ENCODE measurements at places on chromosomes 3 and 15.

DNA sequence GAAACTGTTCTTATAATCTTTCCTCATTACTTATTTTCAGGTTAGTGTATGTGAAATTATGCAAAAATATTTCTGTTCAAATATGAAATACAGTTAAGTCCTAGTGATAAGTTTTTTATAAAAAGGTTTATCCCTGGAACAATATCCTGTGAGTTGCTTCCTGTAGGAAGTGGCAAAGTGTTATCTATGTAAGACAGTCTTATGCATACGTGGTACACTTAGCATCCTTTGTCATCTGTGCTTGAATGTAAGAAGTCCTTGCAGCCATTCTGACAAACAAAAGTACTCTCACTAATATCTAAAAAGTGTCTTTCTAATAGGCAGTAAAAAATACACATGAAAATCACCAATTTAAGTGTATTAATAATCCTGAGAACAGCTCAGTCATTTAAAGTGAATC is 372.5 kb upstream of the BCHE start:
- DNase-seq: no peak

- DNase-seq: no peak
These were observed 6.9 kb downstream of the ACVR2B start for GRCh38 chr3:38460377-38461270.

GRCh38 chr3:49867871-49868321 is 1.8 kb downstream of the CAMKV start:
- DNase-seq: peak; percentile 85

DNA sequence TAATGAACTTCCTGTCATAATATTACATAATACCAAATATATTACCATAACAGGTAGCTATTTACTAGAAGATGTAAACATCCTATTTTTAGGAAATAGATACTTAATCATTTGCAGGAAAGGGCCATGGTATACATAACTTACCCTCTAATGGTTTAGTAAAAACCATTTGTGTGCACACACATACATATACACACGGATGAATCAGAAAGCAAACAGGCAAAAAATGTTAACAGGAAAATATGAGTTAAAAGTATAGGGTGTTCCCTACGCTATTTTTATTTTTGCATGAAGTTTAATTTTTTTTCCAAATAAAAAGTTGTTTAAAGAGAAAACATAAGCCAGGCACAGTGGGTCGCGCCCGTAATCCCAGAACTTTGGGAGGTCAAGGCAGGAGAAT is 34.6 kb downstream of the FAM174B start:
- DNase-seq: no peak

DNA sequence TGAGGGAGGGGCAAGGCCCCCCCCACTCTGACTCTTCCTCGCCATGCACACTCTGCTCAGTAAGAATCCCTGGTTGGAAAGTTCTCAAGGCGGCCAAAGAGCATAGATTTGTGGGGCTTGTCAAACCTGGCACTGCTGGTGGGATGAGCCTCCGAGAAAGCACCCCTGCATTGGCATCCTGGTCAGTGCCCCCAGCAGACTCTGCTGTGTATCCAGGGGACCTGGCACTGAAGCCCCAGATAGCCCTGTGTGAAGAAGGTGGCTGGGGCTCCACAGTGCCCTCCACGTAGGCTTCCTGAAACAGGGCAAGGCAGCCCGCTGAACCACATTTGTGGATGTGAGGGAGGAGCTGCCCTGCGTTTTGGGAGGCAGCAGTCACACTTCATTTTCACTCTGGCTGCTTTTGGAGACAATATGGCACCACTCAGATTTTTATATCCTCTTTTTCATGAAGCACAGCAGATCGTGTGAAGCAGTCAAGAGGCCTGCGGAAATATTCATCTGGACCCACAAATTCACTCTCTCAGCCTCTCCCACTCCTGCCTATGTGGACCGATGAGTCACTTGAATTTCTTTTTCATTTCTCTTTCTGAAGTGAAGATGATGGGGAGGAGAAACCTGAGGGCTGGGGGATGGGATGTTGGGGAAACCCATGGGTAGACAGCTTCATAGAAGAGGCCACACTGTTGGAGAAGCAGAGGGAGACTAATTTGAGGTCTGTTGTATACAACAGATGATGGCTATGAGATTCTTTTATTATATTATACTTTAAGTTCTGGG is 88.7 kb upstream of the BCL6 start:
- DNase-seq: no peak

GRCh38 chr3:61872077-61872706 is 310.8 kb downstream of the PTPRG start:
- no peak for DNase-seq

GRCh38 chr3:197371591-197372046 is 73.2 kb upstream of the DLG1 start:
- DNase-seq: peak; percentile 2

DNA sequence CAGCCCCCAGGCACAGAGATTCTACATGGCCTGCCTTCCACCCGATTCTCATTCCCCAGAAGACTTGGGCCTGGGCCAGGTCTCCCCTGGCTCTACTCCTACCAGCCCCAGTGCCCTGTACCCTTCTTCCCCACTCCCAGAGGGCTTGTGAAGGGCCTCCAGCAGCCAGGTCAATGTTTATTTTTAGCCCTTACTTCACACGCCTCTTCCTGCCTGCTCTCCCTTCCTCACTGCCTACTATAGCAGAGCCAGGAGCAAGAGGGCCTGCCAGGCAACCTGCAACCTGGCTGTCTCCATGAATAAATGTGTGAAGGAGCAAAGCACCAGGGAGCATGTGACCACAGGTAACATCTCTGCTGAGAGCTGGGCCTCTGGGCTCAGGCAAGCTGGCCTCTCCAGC is 26.4 kb upstream of the APEH start:
- no peak for DNase-seq

DNA sequence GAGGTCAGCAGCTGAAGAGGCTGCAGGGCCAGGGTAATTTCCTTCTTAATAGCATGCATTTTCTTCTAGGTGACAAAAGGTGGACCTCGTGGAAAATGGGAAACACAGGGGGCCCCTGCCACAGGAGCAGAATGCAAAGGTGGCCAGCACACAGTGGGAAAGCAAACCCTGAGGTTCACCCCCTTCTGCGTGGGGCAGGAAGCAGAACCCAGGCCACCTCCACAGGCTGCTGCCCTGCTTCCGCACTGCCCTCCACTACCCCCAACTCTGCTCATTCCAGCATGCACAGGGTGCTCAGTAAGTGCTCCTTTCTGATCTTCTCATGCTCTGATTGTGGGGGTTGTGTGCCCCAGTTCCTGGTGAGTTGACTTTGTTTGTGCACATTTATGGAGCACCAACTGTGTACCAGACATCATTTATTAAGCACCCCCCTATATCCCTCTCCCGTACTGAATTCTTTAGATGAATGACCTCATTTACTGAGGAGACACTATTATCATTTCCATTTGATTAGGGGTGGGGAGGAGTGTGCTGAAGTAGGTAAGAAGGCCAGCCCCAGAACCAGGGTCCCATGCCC is 12.7 kb upstream of the FGD5 start:
- no peak for DNase-seq

- DNase-seq: no peak
These were observed 91.7 kb downstream of the CEMIP start for GRCh38 chr15:80870893-80871292.

DNA sequence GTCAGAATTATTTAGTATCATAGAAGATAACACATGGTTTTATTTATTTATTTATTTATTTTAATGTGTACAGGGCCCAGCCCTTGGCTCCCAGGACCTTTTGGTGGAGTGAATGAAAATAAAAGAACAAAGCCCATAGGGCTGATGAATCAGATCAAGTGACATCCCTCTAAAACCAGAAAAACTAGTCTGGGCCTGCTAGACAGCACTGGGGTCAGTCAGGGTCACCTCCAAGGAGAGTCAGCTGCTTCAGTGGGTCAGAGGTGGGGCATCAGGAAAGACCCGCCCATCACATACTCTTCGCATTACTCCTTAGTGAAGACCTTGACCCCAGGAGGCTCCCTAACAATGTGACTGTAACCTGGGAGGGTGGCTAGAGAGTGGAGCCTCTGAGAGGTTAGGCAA is 12.8 kb downstream of the PPCDC start:
- peak; percentile 83 for DNase-seq

DNA sequence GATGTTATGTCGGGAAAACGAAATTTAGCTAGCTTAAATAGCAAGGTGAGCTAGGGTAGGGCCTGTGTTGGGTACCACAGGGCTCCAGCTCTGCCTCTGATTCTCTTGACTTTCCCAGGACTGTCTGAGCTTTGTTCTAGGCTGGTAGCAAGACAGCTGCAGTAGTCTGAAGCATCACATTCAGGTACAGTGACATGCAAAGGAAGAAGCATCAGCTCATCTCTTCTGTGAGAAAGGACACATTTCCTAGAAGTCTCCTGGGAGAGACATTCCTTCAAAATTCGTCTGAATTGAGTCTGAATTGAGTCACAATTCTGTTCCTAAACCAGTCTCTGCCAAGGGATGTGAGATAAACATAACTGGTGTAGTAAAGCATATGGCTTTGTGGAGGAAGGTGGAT is 8.5 kb upstream of the UBXN7 start:
- no peak for DNase-seq

- no peak for DNase-seq
These were observed 67.0 kb upstream of the CADPS start for GRCh38 chr3:62942227-62942626.

GRCh38 chr3:189099031-189099471 is 72.7 kb upstream of the TPRG1 start:
- DNase-seq: no peak

DNA sequence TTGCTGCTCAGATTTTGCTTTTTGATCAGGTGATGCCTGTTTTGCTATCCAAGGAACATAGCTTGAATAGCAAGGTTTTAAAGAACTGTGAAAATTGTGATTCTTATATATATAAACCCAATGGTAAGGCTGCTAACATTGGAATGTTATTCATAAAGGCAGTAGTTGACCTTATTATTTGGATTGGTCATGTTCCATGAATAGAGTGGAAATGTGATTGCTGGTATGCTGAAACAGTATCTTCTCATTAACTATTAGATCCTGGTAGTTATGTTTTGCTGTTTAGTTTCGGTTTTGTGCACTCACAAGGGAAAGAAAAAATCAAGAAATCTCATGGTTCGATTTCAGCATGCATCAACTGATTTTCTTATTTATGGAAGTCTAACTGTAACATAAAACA is 78.7 kb upstream of the NPHP3 start:
- no peak for DNase-seq

- no peak for DNase-seq
These were observed 80.1 kb downstream of the LEKR1 start for GRCh38 chr3:156906275-156906674.
